Endothelial cell of coronary artery (primary cell): ENCODE measurements at places on chromosomes 1 and 21. TPM values are rescaled to one million over a fixed set of nuclear protein-coding genes. Genes with fewer than 3 reads are reported as not detected.

The MANEAL gene
- total RNA-seq, result 0.75 and 0.90 TPM in 2 replicates

The SERTAD4 gene
- 1.1 and 1.4 TPM in 2 replicates for total RNA-seq

The KRTAP12-2 gene
- not detected in 2 replicates for total RNA-seq

The FAM163A gene
- total RNA-seq, result 0.09 TPM in 2 replicates

The SYT14 gene
- total RNA-seq, result 0.09 and 2.4 TPM in 2 replicates

The CD52 gene
- not detected in 2 replicates for total RNA-seq

The FCRLA gene
- total RNA-seq, result 0.19 TPM in 1 of 2 replicates, not detected in the other

The APH1A gene
- 101 and 131 TPM in 2 replicates for total RNA-seq

The SLAMF9 gene
- not detected in 2 replicates for total RNA-seq

The PUSL1 gene
- total RNA-seq, result 12.5 and 13.0 TPM in 2 replicates

The OR2T33 gene
- not detected in 2 replicates for total RNA-seq

The LRRC8C gene
- 15.9 and 16.5 TPM in 2 replicates for total RNA-seq

The KCNK2 gene
- under 0.01 TPM in 1 of 2 replicates, not detected in the other for total RNA-seq

The KCNJ9 gene
- total RNA-seq, result not detected in 2 replicates

The COL9A2 gene
- 0.09 and 0.28 TPM in 2 replicates for total RNA-seq

The TDRD5 gene
- total RNA-seq, result not detected in 2 replicates

The FBXO2 gene
- 0.66 and 0.72 TPM in 2 replicates for total RNA-seq

The GJA4 gene
- total RNA-seq, result 19.4 and 68.6 TPM in 2 replicates

The SLC22A15 gene
- 0.09 and 0.47 TPM in 2 replicates for total RNA-seq

The RGSL1 gene
- not detected in 2 replicates for total RNA-seq

The PCAT6 gene
- not detected in 2 replicates for total RNA-seq

The PBXIP1 gene
- 90.7 and 96.4 TPM in 2 replicates for total RNA-seq

The ASTN1 gene
- total RNA-seq, result not detected in 2 replicates

The LCE1F gene
- total RNA-seq, result not detected in 2 replicates

The TNFRSF8 gene
- total RNA-seq, result 0.09 and 0.27 TPM in 2 replicates

The CLDN19 gene
- not detected in 2 replicates for total RNA-seq

The ESRRG gene
- total RNA-seq, result not detected in 2 replicates
